ENCODE measurements at places on chromosomes 5 and 9. TPM values are rescaled to one million over a fixed set of nuclear protein-coding genes. Genes with fewer than 3 reads are reported as not detected.

Gene PCDHB6
- 1.4 TPM for total RNA-seq

Gene FUT7
- 0.36 TPM for total RNA-seq

Gene ZDHHC11B
- 3.1 TPM for total RNA-seq

Gene CCDC192
- total RNA-seq, result 0.36 TPM

Gene KDM3B
- 69.6 TPM for total RNA-seq

Gene LCN1
- not detected for total RNA-seq

Gene SLC6A19
- total RNA-seq, result not detected

Gene ROR2
- total RNA-seq, result 58.7 TPM

Gene DND1
- total RNA-seq, result 0.95 TPM

Gene GFRA3
- 3.9 TPM for total RNA-seq

Gene TBC1D2
- total RNA-seq, result 4.9 TPM

Gene ADGRD2
- not detected for total RNA-seq

GRCh38 chr5:21173526-21173925 is 1185.5 kb upstream of the CDH18 start:
- no peak for DNase-seq

GRCh38 chr9:38285236-38285635 is 107.3 kb upstream of the ALDH1B1 start:
- DNase-seq, result no peak

DNA sequence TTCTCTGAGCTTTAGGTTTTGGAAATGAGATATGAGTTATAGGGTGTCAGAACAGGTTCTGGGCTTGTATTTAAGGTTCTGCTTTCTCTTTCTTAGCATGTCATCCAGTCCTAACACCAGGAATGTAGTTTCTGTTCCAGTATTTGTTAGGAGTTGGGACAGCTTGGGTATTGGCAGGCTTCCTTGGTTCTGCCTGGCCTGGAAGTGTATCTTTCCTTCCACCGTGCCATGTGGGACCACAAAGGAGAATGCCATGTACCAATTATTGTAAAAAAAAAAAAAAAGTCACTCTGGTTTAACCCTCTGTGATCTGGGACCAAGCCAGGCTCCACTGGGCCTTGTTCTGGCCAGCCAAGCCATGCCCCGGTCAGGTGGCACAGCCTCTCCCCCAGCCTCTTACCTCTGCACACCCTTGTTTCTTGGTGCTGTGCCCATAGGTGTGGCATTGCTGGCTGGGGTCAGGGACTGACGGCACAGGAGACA is 47.8 kb downstream of the ARHGAP26 start:
- DNase-seq, result no peak

- no peak for DNase-seq
Observed at GRCh38 chr9:126420643-126421564, 94.3 kb downstream of the MVB12B start.

- no peak for DNase-seq
Observed at GRCh38 chr5:163330723-163331668, 106.4 kb upstream of the CCNG1 start.

DNA sequence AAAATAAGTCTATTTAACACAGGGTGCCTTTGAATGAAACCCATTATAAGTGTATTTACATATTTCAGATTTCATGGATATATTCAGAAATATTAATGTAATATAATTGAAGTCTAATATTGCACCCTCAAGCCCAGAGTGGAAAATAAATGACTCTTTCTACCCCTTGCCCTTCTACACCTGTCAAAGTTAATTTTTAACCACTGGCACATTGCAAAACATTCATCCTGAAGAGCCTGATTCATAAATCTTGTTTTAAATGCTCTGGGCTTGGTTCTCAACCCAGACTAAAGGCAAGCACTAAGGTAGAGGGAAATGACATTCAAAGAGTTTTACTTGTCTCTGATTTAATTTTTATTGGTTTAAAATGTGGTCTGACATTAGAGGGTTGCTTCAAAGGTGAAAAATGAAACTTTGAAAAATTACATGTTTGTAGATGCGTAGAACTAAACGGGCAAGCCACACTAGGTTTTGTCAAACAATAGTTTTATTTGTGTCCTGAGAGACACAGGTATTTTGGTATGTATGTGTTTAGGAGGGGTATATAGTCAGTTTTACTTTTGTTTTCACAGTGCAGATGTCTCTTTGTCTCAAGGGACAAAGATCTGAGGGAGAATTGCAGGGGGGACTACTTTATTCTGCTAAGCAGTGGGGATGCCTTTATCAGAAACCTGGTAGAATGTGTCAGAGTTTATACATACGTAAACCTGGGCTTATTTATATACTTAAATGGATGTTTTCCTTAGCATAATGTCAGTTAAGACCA is 69.7 kb downstream of the PIK3R1 start:
- DNase-seq, result no peak

DNA sequence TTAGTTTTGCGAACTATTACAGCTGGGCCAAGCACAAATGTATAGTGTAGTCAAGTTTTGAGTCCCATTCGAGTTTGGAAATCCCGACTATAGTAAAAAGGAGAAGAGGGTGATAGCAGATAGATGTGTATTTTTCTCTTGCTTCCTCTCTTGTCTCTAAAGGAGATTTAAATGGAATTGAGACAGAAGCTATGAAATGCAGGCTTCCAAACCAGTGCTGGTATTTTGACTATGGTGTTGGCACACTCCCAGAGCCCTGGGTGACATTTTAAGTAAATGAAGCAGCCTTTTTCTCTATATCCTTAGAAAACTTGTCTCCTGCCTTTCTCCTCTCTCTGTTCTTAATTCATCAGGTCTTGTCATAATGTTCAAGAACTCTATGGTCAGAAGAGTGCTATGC is 17.7 kb upstream of the AUH start:
- no peak for DNase-seq

DNA sequence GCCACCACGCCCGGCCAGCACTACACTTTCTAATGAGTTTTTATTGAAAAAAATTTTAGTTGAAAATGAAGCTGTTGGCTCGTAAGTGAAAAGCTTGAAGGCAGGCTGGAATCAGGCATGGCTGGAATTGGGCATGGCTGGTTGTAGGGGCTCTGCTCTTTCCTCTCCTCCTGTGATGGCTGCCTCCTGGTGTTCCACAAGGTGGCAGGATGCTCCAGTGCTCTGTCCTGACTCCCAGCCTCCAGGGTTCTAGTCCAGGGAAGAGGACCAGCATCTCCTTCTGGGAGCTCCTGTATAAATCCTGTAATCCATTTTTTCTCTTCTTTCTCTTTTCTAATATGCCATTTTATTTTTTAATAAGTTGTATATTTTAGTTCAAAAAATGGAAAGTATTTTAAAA is 57.2 kb upstream of the DHFR start:
- no peak for DNase-seq

- DNase-seq, result no peak
Observed at GRCh38 chr9:129184219-129184524, 6.1 kb upstream of the IER5L start.

GRCh38 chr5:114266374-114266773 is 95.5 kb upstream of the KCNN2 start:
- no peak for DNase-seq

DNA sequence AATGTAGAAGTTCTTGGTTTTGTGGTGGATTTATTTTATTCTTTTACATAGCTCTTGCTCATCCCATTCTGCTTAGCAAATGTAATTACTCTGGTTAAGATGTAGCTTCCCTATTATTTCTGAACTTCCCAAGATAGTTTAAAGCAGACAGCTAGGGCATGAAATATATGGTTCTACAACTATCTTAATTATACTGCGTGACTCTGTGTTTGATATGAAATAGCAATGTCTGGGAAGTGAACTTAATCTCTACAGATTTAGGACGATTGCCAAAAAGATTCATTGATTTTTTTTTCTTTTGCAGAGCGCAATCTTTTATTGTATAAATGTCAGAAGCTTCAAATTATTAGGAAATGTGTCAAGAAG is 529.3 kb upstream of the ZNF608 start:
- DNase-seq, result no peak

GRCh38 chr5:154618696-154619095 is 136.5 kb upstream of the LARP1 start:
- DNase-seq, result no peak

DNA sequence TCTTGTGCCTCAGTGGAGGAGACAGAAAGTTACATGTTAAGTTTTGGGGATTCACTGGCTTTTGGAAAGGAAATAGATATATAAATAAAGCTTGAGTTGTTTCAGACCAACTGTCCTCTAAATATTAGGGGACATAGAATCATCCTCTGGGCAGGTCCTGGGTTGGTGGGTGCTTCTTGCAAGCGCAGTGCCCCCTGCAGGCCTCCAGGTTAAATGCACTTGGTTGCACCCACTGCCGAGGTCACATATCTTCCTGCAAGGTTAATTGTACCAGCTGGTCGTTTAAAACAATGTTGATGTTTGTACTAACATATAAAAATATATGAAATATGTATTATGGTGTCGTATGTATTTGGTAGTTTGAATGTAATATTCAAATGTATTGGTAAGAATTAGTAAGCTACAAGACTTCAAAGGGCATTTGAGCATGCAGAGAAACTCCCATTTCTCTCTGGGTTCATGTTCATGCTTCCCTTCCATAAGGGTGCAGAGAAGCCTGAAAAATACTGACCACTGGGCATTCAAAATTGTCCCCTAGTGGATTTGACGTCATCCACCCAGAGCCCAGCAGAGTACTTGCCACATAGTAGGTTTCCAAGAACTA is 87.0 kb downstream of the ZNF618 start:
- no peak for DNase-seq

DNA sequence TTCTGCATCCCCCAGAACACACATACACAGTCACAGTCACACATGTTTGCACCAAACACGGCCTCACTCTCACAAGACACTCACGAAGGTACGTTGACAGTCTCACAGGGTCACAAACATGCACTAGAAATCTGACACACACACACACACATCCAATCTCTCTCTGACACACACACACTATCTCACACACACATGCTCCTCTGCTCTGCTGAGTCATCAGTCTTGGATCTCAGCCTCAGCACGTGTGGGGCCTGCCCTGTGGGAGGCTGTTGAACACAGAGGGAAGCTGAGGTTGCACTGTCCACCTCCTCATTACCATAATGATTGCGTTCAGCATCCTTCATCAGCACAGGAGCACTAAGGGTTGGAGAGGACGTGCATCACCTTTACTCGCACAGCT is 188.8 kb downstream of the MTRR start:
- no peak for DNase-seq

DNA sequence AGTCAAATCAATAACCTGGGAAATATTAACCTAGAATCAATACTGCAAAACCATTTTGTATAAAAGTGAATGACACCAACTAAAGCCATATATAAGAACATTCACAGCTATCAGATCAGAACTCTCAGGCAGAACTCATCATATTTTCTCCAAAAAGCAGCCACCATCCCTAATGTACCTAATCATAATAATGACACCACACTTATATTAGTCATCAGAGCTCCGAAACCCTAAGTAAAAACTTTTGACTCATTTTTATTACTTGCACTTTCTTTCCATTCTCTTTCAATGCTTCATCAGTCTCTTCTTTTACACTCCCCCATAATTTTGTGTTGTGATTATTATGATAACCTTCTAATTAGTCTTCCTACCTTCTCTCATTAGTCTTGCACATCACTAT is 45.3 kb downstream of the INSL6 start:
- DNase-seq, result no peak

GRCh38 chr5:131379723-131380122 is 115.9 kb downstream of the CDC42SE2 start:
- DNase-seq, result no peak

DNA sequence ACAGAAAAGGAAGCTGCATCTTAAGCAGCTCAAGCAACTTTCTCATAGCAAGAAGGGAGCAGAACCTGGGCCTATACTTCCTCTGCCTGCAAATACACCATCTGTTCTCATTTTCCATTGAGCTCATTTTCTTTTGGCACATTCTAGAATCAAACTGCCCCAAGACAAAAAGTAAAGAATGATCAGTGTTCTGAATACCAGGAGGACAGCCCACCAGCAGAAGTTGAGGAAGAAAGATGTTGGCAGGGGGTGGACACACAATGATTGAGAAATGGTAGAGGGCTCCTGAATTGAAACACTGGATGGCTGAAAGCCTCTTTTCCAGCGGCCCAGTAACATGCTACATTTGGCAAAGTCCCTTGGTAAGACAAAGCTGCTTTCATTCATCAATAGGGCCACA is 171.8 kb downstream of the MED10 start:
- no peak for DNase-seq
